ENCODE measurements at places on chromosomes 7 and 10.

- no peak for DNase-seq
These were observed 268.0 kb downstream of the DNAJB6 start for GRCh38 chr7:157604661-157605381.

DNA sequence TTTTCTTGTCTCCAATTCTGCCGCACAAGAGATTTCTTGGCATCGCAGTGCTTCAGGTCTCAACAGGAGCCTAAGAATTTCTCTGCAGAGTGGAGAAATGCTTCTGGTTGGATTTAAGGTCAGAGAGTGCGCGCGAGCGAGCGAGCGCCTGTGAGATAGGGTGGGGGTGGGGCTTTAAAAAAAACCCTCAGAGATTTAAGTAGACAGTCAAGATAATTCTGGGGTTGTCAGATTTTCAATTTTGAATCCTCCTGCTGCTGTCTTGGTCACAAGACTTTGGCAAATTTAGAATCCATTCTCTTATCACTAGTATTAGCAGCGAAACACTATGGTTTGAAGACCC is 49.7 kb downstream of the CPEB3 start:
- no peak for DNase-seq

DNA sequence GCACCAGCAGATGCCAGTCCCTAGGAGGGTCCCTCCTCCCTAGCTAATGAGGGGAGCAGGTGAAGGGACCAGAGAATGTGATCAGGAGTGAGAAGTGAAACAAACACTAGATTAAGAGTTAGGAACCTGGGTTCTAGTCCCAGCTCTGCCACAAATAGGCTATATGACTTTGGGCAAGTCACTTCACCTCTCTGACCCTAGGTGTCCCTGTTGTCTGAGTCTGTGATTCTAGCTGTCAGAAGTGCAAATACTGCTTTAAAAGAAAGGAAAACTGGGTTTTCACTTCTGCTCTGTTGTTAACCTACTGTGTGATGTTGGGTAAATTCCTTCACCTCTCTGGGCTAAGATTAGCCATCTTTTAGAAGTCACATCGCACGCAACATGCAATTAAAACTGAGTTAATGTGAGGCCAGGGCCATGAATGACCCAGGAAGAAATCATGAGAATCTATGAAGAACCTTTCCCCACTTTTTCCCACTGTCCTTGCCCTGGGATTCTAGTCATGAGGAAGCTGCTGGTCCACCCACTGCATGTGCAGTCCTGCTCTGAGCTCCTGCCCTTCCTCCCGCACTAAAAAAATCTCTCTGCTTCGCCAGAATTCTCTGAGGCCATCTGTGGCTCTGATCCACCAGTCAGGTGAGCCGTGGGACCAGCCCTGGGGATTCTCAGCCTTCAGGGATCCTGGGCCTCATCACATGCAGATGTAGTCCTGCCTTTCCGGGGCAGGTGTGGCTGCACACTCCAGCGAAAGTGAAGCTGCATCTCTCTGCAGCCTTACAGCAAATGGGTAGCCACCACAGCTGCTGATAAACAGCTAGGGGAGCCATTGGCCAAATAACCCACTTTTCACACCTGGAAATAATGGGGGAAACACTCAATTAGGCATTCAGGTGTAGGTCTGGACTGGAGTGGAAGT is 181.7 kb downstream of the PLXNA4 start:
- no peak for DNase-seq

DNA sequence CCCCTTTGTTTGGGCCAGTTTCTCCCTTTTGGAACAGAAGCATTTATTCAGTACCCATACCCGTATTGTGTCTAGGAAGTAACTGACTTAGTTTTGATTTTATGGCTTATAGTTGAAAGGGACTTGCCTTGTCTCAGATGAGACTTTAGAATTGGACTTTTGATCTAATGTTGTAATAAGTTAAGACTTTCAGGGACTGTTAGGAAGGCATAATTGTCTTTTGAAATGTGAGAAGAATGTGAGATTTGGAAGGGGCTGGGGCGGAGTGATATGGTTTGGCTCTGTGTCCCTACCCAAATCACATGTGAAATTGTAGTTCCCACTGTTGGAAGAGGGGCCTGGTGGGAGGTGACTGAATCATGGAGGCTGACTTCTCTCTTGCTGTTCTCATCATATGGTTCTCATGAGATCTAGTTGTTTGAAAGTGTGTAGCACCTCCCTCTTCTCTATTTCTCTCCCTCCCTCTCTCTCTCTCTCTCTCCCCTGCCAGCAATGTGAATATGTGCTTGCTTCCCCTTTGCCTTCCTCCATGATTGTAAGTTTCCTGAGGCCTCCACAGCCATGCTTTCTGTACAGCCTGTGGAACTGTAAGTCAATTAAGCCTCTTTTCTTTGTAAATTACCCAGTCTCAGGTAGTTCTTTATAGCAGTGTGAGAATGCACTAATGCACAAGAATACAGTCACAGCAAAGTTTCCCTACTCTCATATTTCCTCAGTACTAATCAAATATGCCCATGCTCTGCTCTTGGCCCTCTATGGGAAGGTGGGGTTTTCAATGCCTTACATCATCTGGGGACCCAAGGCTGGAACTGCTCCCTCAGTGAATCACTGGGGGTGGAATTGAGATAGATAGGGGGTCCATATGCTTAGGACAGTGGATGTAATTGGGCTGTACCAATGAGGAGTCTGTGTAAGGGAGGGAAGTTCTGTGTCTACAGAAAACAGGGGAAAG is 17.2 kb upstream of the AKR1C1 start:
- DNase-seq, result no peak

DNA sequence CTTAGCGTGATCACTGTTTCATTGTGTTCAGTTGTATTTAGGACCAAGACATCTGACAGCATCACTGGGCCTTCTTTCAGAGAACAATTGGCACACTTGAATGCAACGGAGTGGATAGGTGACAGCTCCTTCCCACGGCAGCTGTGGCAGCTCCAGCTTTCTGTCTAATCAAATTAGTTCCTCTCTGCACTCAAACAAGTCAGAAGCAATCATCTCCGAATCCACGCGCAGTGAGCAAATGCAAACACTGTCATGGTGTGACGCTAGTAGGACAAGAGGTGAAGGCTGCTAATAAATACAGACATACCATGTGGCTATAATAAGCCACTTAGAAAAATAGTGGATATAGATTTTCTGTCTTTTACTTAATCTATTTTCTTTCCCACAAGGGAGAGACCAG is 542.4 kb downstream of the ACTR3B start:
- no peak for DNase-seq
